ENCODE measurements at places on chromosomes 13 and 19. TPM values are rescaled to one million over a fixed set of nuclear protein-coding genes. Genes with fewer than 3 reads are reported as not detected.
A peak's percentile ranks its signal among the peaks of the same experiment; 100 is the strongest.

The ERICH4 gene
- total RNA-seq = not detected

The ZNF442 gene
- total RNA-seq = 1.2 TPM

The GRIN2D gene
- total RNA-seq = 0.26 TPM

The INSR gene
- total RNA-seq = 1.9 TPM

The LHFPL6 gene
- 4.8 TPM for total RNA-seq

The TIMM44 gene
- 111 TPM for total RNA-seq

The FARP1 gene
- 0.37 TPM for total RNA-seq

The SULT2A1 gene
- not detected for total RNA-seq

The ZNF556 gene
- total RNA-seq = not detected

The KIR2DL3 gene
- total RNA-seq = 0.12 TPM

The ZNF101 gene
- 45.5 TPM for total RNA-seq

The LRRC63 gene
- 0.26 TPM for total RNA-seq

- peak; percentile 95 for DNase-seq
Observed at GRCh38 chr19:47863514-47863936, 4.5 kb downstream of the TPRX2 start.

DNA sequence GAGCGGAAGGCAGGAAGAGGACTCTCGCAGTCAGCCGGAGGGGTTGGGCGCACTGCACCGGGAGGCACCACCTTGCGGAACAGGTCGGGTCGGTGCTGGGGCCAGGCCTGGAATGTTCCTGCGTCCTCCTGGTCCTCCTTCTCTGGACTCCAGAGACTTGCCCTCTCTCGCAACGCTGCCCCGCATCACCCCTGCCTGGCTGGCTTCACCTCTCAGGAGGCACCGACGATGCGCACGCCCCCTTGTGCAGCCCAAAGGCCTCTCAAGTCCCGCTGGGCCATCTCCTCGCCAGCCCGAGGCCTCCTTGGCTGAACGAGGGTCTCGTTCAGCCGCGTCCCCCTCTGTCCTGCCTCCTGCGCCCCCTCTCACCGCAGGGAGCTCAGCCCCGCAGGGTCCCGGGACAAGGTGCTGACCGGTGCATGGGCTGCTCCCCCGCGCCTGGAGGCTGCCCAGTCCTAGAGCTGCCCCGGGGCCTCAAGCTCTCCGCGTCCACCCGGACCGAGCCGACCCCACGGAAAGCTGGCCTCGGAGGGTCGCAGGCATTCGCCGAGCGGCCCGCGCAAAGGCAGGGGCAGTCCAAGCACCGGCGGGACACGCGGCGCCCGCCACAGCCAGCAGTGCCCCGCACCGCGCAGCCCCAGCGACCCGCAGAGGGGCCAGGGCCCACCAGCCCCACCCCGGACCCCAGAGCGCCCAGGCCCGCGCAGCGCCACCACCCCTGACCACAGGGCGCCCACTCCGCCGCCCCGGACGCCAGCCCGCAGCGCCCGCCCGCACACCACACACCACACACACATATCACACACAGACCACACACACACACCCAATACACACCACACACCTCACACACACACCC lies 133.8 kb downstream of the CRYL1 start:
- no peak for DNase-seq

- peak; percentile 84 for DNase-seq
Observed at GRCh38 chr19:38734426-38735256, 9.6 kb downstream of the CAPN12 start.

DNA sequence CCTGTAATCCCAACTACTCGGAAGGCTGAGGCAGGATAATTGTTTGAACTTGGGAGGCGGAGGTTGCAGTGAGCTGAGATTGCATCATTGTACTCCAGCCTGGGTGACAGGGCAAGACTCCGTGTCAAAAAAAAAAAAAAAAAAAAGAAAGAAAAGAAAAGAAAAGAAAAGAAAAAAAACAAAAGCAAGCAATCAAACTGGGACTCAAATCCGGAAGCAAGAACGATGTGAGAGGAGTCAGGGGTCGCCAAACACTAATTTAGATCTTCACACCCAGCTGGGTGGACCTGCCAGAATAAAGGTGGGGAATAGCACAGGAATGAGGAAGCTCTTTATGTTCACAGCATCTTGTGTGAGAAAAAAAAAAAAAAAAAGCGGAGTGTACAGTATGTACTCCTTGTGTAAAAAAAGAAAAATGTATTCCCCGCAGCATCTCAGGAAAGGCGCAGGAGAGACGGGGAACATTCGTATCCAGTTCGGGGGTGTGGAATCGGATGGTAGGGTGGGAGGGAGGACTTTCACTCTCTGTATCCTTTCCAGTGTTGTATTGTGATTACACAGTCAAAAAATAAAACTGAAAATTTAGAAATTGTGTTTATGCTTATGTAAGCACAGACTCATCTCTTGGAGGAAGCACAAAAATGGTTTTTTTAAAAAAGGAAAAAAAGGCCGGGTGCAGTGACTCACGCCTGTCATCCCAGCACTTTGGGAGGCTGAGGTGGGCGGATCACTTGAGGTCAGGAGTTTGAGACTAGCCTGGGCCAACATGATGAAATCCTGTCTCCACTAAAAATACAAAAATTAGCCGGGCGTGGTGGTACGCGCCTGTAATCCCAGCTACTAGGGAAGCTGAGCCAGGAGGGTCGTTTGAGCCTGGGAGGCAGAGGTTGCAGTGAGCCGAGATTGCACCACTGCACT lies 7.6 kb downstream of the DNAJB1 start:
- no peak for DNase-seq

DNA sequence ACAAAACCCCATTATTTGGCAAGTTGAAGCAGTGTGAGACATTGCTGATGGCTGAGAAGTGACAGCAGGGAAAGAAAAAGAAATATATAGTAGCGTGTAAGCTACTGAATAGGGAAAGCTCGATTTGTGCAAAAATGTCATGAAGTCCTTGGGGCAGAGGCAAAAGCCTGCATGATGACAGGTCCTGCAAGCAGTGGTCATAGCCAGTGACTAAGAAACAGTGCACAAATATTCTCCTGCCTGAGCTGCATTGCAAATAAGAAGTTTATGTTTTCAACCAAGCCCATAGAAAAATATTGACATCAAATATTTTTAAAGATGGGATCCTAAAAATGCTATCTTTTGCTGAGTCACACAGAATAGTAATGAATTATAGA lies 270.0 kb downstream of the SLITRK6 start:
- no peak for DNase-seq

DNA sequence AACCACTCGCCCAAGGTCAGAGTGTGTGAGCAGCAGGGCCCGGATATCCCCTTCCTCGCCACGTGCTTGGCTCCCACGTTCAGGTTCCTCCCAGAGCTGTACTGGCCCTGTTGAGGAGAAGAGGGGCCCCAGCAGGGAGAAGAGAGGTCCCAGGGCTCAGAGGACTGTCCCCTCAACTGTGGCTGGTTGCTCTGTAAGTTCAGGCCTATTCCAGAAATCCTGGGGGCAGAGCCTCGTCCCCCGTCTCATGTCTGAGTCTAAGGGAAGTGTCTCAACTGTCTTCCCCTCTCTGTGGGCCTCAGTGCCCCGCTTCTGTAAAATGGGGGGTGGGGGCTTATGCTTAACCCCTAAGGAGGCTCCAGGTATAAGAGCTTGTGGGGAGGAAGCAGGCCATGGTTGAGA lies 3.9 kb downstream of the PPP5C start:
- peak; percentile 77 for DNase-seq

- DNase-seq = no peak
Observed at GRCh38 chr13:21825186-21825585, 154.3 kb downstream of the FGF9 start.

DNA sequence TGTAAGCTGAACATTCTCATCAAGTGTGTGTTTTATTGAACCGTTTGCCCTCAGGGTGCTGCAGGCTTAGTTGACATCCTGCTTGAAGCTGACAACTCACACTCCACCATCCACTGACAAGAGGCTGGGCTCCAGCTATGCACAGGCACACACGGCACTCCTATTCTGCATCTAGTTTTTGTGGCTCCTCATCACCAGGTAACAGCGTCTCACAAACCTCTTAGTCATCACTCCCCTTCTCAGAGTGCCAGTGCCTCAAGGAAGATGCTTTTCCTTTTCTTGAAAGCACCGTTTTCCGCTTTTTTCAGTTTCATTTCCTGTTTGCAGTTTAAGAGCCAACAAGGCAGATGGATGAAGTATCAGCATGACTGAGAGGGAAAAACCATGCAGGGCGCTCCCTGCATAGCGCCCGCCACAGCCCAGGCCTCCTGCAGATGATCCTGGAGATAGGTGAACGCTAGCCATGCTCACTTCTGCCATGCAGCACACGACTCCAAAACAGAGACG lies 491.2 kb downstream of the COG6 start:
- DNase-seq = peak; percentile 77

- no peak for DNase-seq
Observed at GRCh38 chr13:94195715-94196114, 283.8 kb downstream of the DCT start.

- no peak for DNase-seq
Observed at GRCh38 chr13:66212511-66212910, 1017.6 kb downstream of the PCDH9 start.

- no peak for DNase-seq
Observed at GRCh38 chr19:40611096-40611495, 9.9 kb downstream of the LTBP4 start.

- DNase-seq = no peak
Observed at GRCh38 chr19:52190487-52191293, 838 bp downstream of the PPP2R1A start.

DNA sequence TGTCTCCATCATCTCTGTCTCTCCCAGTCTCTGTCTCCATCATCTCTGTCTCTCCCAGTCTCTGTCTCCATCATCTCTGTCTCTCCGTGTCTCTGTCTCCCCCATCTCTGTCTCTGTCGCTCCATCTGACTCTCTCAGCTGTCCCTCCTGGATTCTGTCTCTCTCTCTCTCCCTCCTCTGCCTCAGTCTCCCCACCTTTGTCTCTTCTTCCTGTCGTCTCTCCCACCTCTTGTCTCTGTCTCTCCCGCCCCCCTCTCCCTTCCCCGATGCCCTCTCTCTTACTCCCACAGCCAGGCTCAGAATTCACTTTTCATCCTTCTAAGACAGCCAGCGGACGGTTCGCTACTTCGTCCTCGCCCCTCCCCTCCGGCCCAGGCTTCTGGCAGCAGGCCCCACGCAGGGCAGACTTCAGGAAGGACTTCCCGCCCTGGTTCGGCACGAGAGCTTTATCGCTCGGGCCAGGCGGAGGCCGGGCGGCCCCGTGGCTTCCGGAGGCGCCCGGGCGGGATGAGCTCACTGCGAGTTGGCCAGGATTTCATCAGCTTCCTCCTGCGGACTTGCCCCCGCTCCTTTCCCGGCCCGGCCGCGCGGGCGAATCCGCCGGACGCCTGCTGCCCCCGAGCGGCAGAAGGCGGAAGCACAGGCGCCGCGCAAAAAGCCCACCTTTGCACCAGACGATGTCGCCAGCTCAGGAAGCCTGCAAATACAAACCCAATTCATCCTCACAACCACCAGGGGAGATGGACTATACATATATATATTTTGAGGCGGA lies 12.4 kb upstream of the CCDC9 start:
- peak; percentile 98 for DNase-seq

- peak; percentile 74 for DNase-seq
Observed at GRCh38 chr13:40438999-40439797, 227.2 kb downstream of the FOXO1 start.

DNA sequence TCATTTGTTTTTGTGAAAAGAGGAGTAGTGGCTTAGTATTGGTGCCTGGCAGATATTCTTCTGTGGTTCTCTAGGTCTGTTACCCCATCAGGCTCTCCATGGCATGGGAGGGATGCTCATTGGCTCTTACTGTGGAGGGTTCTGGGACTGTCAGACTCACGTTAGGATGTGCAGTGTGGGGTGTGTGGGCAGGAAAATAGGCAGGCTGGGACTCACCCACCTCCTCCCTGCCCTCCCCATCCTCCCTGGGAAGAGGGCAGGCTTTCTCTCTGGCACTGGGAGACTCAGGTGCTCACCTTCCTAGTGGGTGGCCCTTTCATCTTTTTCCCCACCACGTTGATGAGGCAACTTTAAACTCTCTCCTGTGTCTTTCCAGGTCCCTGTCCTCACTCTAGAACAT lies 44.2 kb downstream of the ZNF536 start:
- no peak for DNase-seq

DNA sequence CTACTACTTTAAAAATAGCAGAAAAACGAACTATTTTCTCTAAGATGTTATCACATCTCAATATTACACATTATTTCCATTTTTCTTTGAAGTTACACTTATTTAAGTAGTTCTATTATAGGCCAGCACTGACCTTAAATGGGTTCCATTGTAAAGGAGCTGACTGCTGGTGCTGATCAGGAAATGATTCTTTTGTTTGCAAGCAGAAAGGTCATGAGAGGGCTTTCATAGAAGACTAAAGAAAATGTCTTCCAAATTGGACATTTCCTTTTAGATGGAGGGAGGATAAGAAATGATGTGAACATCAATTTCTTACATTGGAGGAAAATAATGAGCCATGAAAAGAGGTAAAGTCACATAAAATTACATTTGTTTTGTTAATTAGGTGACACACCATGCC lies 96.2 kb downstream of the SUCLA2 start:
- no peak for DNase-seq

GRCh38 chr19:38284422-38284821 lies 19.6 kb upstream of the C19orf33 start:
- DNase-seq = no peak

All from activated CD4-positive, alpha-beta T cell treated with anti-CD3 and anti-CD28 coated beads, Interleukin-2, amount 10 ng/mL, durations not matched to agents 24 days and 14 days (primary cell).